ENCODE measurements at places on chromosomes 12 and 14.

- no peak for DNase-seq
Measured at GRCh38 chr12:6264402-6265037, 46.0 kb upstream of the PLEKHG6 start.

DNA sequence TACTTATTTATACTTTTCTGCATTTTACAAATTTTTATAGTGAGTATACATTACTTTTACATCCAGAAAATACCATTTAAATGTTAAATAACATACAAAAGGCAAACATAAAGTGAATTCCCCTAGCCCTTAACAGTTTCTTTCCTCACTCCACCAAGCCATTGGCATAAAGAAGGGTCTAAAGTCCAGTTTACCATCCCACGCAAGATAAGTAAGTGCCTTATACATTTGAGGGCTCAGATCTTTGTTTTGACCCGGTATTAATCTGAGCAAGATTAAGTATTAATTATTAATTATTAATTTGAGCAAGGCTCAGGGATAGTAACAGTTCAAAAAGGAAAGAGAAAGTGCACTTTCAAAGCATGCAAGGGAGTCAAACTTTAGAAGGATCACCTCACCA lies 182.9 kb downstream of the DICER1 start:
- no peak for DNase-seq

GRCh38 chr12:12592930-12593329 lies 18.7 kb upstream of the CREBL2 start:
- no peak for DNase-seq

GRCh38 chr12:92995258-92995903 lies 66.3 kb upstream of the EEA1 start:
- no peak for DNase-seq

GRCh38 chr12:98653866-98654493 lies 8.9 kb downstream of the APAF1 start:
- peak; percentile 71 for DNase-seq

- DNase-seq, result peak; percentile 17
Measured at GRCh38 chr14:104001003-104001402, 58.7 kb upstream of the RD3L start.

DNA sequence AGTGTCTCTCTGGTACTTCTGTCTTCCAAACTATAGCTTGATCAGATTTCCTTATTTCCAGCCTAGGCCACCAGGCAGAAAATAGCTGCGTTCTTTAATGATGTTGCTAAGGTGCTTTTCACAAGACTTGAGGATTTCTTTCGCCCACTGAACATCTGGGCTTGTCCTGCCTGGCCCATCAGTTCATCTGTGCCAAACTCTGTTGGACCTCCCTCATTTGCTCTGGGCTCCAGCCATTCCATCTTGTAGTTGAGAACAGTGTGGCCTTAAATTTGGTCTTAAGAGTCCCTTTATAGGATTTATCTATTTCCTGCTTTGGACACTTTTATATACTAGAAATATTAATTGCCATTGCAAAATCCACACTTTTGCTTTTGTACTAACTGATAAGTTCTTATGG lies 109.6 kb downstream of the TTLL5 start:
- DNase-seq, result no peak

DNA sequence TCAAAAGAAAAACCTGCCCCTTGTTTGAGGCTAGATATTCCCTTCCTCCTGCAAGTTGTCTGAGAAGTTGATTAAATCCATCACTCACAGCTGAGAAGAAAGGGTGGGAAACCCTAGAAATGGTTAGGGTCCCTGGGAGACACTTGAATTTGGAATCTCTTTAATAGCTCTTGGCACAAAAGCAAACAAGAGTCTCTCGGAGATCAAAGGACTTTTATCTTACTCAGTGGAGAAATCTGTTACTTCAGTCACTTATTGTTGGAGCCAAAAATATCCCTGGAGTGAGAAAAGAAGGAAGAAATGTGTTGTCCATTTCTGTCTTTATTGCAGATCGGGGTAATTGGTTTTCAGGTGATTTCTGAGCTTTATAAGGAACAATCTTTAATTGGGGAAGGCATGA lies 47.0 kb downstream of the TMEM132C start:
- no peak for DNase-seq

DNA sequence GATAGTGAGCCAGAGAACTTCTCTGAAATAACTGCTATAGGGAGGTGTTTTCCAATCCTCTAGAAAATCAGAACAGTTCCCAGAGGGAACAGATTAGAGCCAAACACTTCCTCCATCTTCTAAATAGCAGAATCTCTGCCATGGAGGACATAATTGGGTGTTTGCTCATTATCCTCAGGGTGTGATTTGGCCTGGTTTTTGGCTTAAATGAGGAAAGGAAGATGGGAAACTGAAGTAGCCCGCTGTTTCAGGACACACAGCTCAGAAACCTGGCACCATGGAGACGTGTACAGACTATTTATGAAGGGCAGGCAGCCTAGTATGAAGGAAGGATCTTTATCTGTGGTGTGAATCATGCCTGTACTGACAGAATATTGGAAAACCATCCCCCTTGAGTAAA lies 231.7 kb upstream of the PRKD1 start:
- DNase-seq, result no peak

DNA sequence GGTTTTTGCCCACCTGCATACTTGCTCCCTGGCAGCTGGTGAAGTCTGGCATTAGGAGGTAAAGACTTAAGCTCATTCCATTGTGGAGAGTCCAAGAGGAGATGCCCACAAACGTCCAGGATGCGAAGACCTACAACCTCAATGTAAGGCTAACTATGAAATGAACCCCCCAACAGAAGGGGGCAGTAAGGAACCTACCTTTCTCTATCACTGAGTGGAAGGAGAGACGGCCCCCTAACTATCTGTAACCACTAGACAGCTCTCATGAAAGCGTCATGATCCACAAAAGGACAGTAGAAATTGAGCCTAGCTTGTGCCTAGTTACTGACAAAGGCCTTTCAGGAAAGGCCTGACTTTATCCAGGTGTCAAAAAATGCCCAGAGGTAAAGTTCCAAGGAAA lies 55.3 kb downstream of the ZFYVE21 start:
- DNase-seq, result no peak

- DNase-seq, result peak; percentile 53
Measured at GRCh38 chr14:99188731-99189191, 83.2 kb downstream of the BCL11B start.

- DNase-seq, result no peak
Measured at GRCh38 chr12:106791531-106791930, 17.0 kb downstream of the RIC8B start.

DNA sequence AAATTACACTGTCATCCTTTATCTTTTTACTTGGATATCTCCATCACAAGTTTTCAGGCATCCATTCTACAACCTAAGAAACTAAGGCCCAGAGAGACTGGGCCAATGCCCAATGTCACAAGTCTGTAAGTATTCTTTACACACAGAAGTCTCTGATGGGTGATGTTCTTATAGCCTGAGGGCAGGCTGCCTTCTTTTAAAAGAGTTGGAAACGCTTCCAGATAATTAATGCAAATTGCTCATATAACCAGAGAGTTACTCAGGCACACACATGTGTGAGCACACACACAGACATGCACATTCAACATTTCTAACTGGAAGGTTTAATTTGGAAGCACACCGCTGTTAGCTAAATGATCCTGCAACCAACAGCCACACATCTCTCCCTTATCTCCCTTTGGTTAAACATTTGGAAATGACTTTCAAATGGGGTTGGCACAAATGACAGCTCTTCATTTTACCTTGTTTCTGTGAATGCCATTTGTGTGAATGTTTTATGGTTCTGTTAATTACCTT lies 160.8 kb upstream of the TMPO start:
- no peak for DNase-seq

- DNase-seq, result no peak
Measured at GRCh38 chr12:80811957-80812708, 95.4 kb downstream of the MYF5 start.

DNA sequence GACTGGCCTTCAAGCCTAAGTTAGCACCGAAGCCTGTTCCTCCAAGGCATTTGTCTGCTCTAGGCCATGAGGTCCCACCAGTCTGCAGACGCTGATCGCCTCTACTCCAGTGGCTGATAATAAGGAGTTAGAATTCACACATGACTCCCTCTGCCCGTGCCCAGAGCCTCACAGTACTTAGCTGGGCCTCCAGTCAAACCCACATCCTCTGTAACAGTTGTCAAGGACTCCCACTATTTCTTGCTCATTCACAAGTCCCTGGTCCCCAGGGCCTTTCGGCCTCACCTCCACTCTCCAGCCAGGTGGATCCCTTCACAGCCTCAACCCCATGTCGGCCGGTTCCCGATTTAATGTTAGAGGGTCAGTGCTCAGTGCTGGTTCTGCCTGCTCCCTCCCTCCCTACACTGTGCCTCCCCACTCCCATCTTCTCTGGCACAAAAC lies 6.3 kb upstream of the KRT5 start:
- peak; percentile 17 for DNase-seq

DNA sequence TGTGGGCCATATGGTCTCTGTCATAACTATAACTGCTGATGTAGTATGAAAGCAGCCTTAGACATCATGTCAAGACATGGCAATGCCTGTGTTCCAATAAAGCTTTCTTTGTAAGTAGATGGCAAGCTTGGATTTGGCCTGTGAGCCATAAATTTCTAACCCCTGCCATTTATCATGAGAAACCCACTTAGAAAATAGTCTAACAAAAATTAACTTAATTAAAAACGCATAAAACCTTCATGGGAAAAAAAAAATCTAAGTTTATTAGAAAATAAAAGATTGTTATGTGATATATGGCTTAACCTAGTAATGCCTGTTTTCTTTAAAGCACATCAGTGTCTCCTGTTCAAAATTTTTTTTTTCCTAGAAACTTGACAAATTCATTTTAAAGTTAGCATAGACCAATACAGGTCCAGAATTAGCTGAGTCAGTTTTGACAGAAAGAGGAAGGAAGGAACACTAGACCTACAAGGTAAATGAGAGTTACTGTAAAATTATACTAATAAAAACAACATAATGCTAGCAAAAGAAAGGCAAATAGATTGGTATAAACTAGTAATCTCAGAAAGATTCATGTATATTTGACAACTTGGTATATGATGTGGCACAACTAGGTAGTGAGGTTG lies 68.2 kb downstream of the USP15 start:
- DNase-seq, result no peak

DNA sequence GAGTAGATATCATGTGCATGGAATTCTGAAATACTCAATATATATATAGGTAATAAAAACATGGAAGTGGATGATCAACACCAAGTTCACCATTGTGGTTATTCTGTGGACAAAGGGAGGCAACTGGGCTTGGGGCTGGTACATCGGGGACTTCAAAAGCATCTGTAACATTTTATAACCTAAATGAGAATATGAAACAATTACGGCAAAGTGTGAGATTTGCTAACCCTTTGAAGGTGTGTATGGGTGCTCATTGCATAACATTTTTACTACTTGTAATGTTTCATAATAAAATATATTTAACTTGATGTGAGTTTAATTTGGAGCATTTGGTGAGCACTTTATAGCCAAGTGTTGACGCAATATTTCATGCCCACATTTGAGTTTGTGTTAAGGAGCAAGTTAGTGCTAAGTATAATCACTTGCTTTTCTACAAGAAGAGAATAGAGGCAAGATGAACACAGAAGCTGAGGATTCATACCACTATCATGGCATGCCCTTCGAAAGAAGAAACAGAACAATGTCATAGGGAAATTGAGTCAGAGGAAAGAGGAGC lies 109.3 kb downstream of the NTN4 start:
- DNase-seq, result no peak

- no peak for DNase-seq
Measured at GRCh38 chr12:1681493-1681807, 9.4 kb upstream of the ADIPOR2 start.
